Renal pelvis (tissue), 12 donors: ENCODE measurements at places on chromosomes 3 and 15. TPM values are rescaled to one million over a fixed set of nuclear protein-coding genes. Genes with fewer than 3 reads are reported as not detected.

DNA sequence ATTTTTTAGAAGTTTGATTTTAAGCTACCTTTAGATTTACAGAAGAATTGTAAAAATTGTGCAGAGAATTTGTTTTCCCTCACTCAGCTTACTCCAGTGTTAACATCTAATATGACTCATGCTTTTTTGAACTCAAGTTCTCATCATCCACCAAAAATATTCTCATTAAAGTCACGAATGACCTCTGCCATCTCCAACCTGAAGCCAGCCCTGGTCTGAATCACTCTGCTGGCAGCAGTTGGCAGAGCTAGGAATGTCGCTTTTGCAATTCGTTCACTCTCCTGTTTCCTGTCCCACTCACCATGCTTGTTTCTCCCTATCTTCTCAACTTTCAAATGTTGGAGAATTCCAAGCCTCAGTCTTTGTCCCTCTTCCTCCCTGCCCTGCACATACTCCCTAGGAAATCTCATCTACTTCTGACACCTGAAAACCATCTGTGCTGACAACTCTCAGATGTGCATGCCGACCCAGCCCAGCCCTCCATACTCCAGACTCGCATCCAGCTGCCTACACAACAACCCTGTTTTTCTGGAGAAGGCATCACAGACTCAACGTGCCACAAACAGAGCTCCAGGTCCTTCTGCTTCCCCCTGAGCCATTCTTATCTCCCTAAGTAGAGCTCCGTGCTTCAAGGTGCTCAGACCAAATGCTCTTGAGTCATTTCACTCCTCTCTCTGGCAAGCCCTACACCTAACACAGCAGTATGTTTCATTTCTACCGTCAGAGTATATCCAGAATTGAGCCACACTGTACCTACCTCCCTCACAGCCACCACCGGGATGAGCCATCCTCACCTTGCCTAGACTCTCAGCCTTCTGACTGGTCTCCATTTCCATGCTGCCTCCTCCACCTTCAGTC is 24.9 kb downstream of the PRR23E start:
- DNase-seq: no peak

DNA sequence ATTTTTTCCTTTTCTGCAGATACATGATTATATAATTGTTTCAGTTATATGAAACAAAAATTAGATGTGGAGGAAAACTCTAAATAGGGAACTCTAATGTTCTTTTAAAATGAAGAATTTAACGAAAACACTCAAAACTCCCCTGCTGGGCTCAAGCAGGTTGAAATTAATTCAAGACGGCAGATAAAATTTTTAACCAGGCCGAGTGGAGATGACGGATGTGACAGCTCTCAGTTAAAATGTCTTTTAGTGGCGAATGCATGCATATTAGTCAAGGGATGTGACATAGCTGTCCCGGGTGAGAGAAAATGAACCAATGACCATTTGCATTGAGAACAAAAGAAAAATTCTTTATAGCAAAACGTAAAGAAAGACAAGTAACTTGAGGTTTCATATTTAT is 110.1 kb downstream of the ROBO2 start:
- DNase-seq: no peak

DNA sequence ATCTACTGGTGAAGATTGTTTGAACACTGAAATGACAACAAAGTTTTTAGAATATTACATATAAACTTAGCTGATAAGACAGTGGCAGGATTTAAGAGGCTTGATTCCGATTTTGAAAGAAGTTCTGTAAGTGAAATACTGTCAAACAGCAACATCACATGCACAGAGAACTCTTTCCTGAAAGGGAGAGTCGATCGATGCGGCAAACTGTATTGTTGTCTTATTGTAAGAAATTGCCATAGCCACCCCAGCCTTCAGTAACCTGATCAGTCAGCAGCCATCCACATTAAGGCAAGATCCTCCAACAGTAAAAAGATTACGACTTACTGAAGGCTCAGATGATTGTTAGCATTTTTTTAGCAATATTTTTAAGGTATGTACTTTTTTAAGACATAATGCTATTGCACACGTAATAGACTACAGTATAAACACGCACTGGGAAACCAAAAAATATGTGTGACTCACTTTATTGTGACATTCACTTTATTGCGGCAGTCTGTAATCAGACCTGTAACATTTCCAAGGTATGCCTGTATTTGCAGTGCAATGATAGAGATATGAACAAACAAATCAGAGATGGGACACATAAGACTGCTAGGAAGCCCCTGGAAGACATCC is 225.6 kb upstream of the UBE2E1 start:
- no peak for DNase-seq

The GPR156 gene
- polyA plus RNA-seq: 2.9 TPM

The SMAD6 gene
- polyA plus RNA-seq: 41.5 TPM

The THRB gene
- polyA plus RNA-seq: 23.3 TPM

DNA sequence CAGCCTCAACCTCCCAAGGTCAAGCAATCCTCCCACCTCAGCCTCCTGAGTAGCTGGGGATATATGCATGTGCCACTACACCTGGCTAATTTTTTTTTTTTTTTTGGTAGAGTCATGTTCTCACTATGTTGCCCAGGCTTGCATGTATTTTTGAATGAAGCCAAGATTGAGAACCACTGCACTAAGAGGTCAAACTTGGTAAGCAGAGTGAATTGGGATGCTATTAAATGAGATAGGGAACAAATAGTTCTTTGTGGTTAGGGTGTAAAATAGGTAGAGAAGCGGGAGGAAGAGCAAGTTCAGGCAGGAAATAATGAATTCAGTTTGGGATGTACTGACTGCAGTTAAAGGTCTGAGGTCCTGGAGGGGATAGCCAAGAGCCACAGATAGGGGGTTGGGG is 39.9 kb upstream of the PIAS1 start:
- no peak for DNase-seq

GRCh38 chr15:93986400-93986984 is 244.9 kb upstream of the MCTP2 start:
- no peak for DNase-seq

GRCh38 chr3:27357665-27358258 is 11.4 kb downstream of the NEK10 start:
- DNase-seq: peak; percentile 35

The GCSAM gene
- 0.74 TPM for polyA plus RNA-seq

The ITIH3 gene
- polyA plus RNA-seq: 5.5 TPM

The FOXB1 gene
- 0.08 TPM for polyA plus RNA-seq

GRCh38 chr15:64525828-64526530 is 65.6 kb downstream of the ZNF609 start:
- DNase-seq: no peak

GRCh38 chr3:99698932-99699331 is 60.5 kb downstream of the COL8A1 start:
- DNase-seq: no peak

DNA sequence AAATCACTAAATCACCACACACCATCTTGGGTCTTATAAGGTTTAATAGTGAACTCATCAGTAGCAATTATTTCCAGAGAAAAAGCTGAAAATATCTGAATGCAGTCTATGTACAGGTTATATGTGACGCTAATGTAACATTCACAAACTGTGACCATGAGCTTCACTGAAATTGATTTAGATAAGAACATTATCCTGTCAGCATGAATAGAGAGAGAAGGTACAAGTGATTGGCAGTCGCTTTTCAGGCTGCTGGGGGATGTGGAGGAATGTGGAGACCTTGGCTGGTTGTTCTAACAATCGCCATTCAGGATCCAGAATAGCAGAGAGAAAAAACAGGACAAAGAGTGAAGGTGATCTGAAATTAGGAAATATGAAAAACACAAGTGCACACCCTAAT is 98.1 kb downstream of the CADPS start:
- no peak for DNase-seq

DNA sequence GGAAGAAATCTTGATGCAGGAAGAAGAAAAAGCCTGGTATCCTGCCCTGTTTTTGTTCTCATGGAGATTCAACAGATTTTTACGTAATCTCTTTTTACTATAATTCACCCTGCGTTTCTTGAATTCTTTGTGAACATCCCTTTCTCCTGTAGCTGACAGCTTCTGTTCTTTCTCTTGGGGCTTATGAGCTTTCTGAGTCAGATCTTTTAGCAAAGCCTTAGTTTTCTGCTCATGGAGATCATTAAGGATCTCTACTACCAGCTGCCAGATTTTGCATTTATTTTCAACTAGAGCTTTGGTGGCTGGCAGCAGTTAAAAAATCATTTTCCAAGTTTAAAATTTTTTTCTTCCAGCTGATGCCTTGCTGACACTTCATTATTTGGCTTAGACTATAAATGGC is 51.6 kb downstream of the MOBP start:
- DNase-seq: no peak

DNA sequence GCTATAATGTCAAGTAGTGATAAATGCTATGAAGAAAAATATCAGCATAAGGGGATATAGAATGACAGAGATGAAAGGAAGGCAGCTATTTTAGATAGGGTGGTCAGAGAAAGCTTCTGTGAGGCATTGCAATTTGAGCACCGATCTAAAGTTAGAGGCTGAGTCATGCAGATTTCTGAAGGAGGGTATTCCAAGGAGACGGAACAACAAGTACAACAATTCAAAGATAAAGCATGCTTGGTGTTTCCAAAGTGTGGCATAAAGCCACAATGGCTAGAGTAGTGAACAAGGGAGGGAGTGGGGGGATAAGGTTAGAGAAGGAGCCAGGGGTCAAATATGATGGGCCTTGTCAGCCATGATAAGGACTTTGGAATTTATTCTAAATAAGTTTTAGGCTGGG is 71.9 kb downstream of the PFN2 start:
- DNase-seq: no peak

- peak; percentile 29 for DNase-seq
Measured at GRCh38 chr15:72168131-72168807, 29.3 kb downstream of the GRAMD2A start.

DNA sequence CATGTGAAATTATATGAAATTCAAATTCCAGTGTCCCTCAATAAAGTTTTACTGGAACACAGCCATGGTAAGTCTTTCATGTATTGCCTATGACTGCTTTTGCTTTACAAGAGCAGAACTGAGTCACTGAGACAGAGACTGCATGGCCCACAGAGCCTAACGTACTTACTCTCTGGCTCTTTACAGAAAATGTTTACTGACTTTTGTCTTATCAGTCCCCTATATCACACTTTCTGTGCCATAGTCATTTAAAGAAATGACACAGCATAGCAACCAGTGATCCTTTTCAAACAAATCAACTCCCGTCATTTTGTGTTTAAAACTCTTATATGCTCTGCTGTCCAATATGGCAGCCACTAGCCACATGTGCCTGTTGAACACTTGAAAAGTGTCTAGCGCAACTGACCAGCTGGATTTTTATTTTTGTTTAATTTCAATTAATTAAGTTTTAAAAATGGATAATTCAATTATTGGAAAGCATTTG is 129.7 kb upstream of the CDIN1 start:
- no peak for DNase-seq

The P2RY14 gene
- 0.60 TPM for polyA plus RNA-seq

The ZPLD1 gene
- polyA plus RNA-seq: 0.62 TPM

DNA sequence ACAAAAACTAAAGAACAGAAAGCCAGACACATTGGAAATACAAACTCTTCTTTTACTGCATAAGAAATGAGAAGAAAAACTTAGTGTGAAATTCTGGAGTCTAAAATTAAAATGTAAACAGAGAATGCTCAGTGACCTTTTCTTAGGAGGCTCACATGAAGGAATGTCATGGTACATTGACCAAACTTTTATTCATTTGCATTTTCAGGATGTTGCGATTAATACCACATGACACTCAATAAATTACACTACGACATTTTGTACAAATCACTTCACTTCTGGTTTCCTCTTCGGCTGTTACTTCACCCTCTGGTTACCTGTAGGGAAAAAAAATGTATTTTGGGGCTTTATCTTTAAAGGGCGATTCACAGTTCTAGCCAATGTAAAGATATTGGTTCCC is 56.4 kb upstream of the ACTC1 start:
- DNase-seq: peak; percentile 11

The ALG3 gene
- 40.6 TPM for polyA plus RNA-seq

GRCh38 chr15:57085267-57085666 is 166.8 kb downstream of the TCF12 start:
- no peak for DNase-seq

- no peak for DNase-seq
Measured at GRCh38 chr3:133463347-133463860, 63.5 kb downstream of the BFSP2 start.
